CD4-positive, alpha-beta T cell (primary cell): ENCODE measurements at places on chromosomes 1 and 21.

DNA sequence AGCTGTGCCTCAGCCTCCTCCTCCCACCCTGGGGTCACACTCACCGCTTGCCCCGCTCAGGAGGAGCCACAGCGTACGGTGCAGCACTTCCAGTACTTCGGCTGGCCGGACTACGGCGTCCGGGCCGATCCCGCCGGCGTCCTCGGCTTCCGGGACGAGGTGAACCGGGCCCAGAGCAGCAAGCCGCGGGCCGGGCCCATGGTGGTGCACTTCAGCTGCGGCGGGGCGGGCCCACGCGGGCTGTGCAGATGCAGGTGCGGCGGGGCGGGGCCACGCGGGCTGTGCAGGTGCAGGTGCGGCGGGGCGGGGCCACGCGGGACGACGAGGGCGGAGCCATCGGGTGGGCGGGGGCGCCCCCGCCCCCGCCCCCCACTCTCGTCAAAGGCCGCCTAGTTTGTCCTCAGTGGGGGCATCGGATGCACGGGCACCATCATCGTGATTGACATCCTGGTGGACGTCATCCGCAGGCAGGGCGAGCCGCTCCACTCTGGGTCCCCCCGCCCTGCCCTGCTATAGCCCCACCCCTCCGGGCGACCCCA lies 5.5 kb downstream of the RNF223 start:
- peak; percentile 57 for DNase-seq

- DNase-seq = no peak
Measured at GRCh38 chr1:89364954-89365550, 1.2 kb downstream of the GBP6 start.

GRCh38 chr21:42444745-42445059 lies 41.0 kb downstream of the UBASH3A start:
- DNase-seq = no peak

DNA sequence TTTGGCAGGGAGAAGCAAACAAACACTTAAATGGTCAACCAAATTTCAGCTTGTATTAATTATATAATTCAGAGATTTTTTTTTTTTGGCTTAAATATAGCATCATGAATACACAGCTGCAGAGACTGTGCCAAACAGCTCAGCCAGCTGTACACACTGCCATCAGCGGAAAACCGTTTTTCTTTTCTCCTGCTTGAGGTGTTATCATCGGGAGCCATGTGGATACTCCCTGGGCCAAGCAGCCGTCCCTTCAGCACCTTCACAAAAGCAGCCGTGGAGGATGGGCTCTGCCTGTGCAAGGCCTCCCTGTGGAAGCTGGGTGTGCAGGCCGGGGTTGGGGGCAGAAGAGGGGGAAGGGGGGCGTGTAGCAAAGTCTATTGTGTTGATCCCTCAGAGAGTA lies 85.0 kb downstream of the NUF2 start:
- no peak for DNase-seq

GRCh38 chr1:200184196-200184595 lies 156.7 kb downstream of the NR5A2 start:
- no peak for DNase-seq

GRCh38 chr1:35931446-35932157 lies 697 bp downstream of the AGO3 start:
- no peak for DNase-seq

- no peak for DNase-seq
Measured at GRCh38 chr1:118773656-118774055, 214.5 kb downstream of the TBX15 start.
